ENCODE measurements at places on chromosomes 7 and 10.

- ATAC-seq: no peak
These were observed 21.0 kb downstream of the SVIL start for GRCh38 chr10:29613791-29614190.

- ATAC-seq: no peak
These were observed 973.5 kb downstream of the ANKRD7 start for GRCh38 chr7:119197877-119198527.

DNA sequence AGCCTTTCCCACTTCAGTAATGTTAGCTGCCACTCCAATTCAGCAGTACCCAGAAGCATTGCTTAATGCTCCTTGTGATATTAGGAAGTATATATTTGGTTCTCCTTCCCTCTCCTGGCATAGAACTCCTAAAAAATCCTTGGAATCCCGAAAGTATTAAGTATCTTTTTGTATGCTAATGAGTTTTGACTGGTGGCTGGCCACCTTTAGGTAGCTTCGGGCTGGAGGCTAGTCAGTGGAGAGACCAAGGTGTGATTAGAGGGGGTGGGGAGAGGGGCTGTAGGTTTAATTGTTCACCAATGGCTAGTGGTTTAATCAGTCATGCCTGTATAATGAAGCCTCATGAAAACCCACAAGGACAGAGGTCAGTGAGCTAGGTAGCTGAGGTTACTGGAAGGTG lies 12.2 kb downstream of the COMTD1 start:
- ATAC-seq: no peak

- no peak for ATAC-seq
These were observed 55.8 kb downstream of the AKR1C4 start for GRCh38 chr10:5252177-5253037.

GRCh38 chr7:113093561-113093960 lies 6.9 kb upstream of the GPR85 start:
- ATAC-seq: no peak

DNA sequence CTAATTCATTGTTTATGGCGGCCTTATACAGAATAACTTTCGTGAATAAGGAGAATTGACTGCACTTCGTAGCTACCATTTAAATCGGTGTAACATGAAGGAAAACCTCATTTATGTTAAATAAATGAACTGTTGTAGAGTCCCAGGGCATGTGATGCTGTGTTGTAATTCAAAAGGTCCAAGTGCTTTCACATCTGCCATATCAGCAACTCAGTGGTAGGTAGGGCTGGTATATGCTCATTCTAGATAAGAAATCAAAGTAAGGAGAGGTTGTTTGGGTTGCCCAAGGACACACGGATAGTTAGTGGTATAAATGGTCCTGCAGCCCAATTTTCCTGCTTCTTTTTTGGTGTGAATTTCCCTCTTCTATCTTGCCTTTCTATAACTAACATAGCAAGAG lies 15.8 kb downstream of the BBS9 start:
- no peak for ATAC-seq

GRCh38 chr10:131679926-131680325 lies 220.9 kb upstream of the PPP2R2D start:
- ATAC-seq: no peak

DNA sequence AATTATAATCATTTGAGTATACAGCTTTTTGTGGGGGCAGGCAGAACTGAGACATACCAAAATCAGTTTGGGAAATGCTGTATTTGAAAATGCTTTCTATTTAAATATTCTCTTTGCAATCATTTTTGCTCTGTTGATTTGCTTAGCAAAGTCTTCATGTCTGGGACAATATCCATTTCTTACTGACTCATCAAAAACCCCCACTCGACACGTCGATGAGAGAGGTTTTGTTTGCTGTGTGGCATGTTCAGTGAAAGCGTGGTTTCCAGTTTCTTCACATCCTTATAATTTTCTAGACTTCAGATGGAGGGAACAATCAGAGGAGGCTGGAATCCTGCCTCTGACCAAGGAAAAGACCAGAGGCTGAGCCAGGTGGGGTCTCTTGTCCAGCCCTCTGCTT lies 28.9 kb downstream of the HTRA1 start:
- ATAC-seq: no peak

GRCh38 chr10:17989908-17990767 lies 38.4 kb downstream of the SLC39A12 start:
- no peak for ATAC-seq

DNA sequence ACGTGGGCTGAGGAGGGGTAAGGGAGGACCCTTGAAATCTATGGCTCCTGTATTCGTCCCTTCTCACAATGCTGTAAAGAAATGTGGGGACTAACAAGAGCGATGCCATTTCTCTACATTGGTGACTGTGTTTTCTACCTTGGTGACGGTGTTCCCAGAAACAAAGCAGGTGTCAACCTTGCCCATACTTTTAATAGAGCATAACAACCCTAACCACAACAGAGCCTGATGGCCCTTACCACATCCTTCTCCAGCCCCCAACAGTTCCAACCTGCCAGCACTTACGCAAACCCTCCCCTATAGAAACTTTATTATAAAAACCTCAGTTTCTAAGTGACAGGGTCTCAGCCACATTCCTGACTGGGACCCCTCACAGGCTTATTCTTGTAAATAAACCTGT lies 28.2 kb upstream of the ADCYAP1R1 start:
- no peak for ATAC-seq

DNA sequence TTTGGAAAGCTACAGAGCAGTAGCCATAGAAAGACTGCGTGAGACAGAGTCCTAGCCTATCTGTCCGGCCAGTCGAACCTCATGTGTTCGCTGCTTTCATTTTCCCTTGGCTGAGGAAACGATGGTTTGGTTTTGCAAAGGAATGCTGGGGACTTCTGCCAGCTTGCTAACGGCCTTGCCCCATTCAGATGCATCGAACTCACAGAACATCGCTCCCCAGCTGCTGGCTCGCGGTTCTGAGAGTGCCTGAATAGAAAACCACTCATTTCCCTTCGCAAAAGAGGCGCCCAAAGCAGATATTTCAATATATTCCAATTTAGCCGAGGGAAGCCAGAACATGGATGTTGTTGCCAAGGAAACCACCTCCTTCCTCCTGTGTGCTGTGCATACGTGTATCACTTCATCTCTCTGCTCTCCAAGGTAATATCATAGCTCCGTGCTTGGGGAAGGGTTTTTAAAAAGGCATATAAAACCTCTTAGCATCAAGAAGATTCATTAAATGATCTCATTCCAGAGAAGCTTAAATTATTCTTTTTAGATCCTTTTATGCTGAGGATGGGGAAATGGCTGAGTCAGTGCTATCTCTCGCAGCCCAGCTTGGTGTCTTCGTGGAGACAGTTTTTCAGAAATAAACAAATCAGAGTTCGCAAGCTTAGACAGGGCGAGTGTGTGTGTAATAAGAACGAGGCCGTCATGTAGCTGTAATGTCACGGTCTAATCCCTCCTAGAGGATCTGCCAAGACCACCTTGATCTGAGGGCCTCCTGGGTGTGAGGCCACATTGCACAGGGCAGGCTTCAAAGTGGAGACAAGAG lies 215.2 kb downstream of the RPS24 start:
- peak; percentile 75 for ATAC-seq

- ATAC-seq: no peak
These were observed 552.9 kb downstream of the ARL4A start for GRCh38 chr7:13240349-13240748.

GRCh38 chr7:102429141-102429899 lies 4.1 kb upstream of the ORAI2 start:
- ATAC-seq: no peak

- no peak for ATAC-seq
These were observed 117.9 kb downstream of the KMT2E start for GRCh38 chr7:105131890-105132289.

- peak; percentile 30 for ATAC-seq
These were observed 1.3 kb downstream of the SEMA3D start for GRCh38 chr7:85185424-85186082.

DNA sequence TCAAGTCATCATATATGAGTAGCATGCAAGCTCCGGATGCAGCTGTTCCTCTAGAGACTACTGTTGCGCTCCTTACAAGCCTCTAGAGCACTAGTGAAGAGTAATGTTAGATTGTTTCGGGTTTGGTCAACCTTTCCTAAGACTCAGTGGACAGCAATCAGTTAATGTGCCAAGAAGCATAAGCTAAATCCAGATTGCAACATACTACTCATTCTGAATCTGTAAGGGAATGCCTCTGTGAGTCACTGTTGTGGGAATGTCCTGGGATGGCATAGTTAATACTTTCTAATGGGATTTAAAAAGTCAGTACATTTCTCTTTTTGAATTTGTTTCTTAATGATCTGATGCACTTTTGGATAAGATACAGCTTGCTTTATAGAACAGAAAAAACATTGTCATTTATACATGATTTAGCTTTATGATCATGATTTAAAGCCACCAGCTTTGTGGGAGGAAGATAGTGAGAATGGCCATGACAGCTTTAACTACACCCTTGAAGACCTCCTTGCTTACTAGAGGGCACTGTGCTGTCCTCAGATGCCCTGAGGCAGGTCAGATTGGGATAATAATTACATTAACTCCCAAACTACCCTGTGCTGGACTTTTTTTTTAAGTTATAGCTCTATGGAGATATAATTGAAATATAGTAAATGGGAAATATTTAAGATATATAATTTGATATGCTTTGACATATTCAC lies 138.4 kb downstream of the SDK1 start:
- ATAC-seq: peak; percentile 79

- ATAC-seq: no peak
These were observed 149.8 kb downstream of the TAX1BP1 start for GRCh38 chr7:27889800-27890199.

- no peak for ATAC-seq
These were observed 6.9 kb downstream of the THNSL1 start for GRCh38 chr10:25023278-25023677.

- ATAC-seq: no peak
These were observed 7.4 kb downstream of the AVL9 start for GRCh38 chr7:32502728-32503127.

GRCh38 chr10:115171392-115171960 lies 78.3 kb downstream of the ATRNL1 start:
- no peak for ATAC-seq

- ATAC-seq: no peak
These were observed 85.5 kb downstream of the SLC16A9 start for GRCh38 chr10:59624136-59624535.

DNA sequence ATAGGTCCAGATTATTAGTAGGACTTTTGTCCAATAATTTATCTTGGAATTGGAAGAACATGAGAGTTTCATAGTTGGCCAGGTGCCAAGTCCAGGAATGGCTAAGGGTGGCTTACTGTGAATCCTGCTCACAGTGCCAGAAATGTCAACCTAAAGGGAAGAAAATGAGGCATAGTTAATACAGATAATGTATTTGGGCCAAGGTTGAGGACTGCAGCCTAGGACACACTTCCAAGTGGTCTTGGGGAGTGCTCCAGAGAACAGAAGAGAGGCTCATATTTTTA lies 78.2 kb downstream of the MAPK8 start:
- ATAC-seq: no peak

DNA sequence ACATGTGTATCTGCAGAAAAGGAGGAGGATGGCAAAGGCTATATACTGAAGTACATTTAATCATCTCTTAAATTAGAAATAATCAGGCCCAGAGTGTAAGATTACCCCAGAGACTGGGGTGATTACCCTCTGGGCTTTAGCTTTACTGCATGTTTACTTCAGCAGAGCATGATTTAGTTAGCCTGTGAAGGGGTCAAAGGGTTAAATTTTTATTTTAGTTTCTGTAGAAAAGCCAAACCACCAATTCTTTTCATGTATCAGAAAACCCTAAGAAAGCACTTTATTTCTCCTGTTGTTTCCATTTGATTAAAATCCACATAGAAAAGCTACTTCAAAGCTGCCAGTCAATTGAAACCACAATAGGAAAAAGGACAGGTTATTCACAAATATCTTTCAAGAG lies 101.5 kb upstream of the LSM8 start:
- ATAC-seq: no peak

GRCh38 chr7:7829667-7830066 lies 111.3 kb upstream of the RPA3 start:
- ATAC-seq: no peak

DNA sequence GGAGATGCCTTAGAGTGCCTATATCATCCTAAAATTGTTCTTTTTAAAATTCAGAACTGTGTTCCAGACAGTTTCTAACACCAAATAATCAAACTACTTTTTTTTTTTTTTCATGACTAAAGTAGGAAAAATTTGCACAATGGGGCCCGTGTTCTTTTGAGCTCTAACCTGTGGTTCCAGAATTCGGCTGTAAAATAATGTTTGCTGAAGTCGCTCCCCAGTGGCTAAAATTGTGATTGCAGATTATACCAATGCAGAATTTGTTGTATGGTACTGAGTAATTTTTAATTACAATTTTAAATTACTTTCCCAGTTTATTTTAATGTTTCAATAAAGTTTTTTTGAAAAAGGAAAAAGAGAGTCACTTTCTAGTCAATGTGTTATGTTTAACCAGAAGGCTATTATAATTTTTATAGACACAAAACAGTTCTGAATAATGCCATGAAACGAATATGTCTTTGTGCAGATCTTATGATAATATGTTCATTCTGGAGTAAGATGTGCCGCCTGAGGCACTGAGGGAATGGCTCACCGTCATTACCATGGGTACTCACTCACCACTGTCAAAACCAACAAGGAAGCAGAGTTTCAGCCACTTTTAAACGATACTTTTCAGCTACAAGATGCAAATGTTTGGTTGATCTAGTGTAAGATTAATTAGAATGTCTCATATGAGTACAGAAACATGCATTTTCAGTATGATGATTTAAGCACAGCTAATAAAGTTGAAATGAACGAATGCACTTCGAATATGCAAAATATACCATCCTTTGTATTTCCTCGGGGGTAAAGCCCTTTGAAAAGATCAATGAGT lies 173.6 kb downstream of the PRKCQ start:
- no peak for ATAC-seq

DNA sequence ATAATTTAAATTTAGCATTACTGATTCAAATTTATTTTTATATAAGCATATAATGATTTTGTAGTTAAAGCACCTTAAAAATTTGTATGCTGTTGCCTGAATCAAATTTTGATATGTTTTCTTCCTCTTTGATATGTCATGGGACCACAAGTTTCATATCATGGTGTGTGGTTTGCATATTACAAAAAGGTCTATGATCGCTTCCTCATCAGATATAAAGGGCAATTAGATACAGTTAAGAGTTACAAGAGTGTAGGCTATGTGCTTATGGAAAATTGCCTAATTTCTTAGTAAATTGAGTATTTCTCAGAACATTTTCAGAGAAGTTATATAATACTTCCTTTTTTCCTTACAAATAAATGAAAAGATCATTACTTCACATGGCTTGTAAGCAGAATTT lies 22.2 kb downstream of the MRC1 start:
- ATAC-seq: no peak

DNA sequence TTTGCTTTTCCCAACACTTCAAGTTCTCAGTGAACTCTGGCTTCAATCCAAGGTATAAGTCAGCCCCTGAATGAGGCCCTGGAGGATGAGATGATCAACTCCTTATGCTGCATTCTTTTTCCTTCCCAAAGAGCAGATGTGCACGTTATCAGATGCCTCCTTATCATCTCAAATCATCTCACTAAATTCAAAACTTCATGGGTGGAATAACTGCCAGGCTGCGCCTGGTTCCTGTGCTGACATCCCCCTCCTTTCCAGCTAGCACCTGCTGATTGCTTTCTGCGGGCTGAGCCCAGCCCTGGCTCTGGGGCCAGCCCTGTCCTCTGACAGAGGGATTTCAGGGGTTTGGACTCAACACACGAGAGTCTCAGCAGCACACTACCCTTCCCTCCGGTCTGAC lies 44.9 kb downstream of the TLL2 start:
- ATAC-seq: no peak

GRCh38 chr10:90363799-90364483 lies 493.9 kb downstream of the HTR7 start:
- no peak for ATAC-seq

Measured in gastroesophageal sphincter (tissue), 4 donors.